ENCODE measurements at places on chromosomes 7 and 10.

DNA sequence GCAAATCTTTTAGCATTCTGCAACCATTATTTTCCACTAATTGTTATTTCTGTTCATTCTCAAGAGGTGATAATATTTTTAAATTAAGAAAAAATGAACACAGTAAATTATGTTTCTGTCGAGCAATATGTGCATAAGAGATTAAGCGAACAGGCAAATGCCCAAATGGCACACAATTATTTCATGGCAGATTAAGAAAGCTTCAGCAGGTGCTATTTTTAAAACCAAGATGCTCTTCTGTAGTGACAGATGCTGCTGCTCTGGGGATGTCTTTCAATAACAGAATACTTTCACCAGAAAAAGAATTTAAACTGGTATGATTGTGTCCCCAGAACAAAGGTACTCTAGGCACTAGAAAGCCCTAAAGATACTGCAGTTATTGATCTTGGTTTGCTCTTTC, 412.7 kb upstream of the SORCS1 start:
- no peak for DNase-seq

GRCh38 chr10:112308125-112308502, 24.9 kb downstream of the TECTB start:
- no peak for DNase-seq

GRCh38 chr10:79454259-79454658, 8.8 kb upstream of the ZCCHC24 start:
- DNase-seq, result no peak

GRCh38 chr7:80950550-80950967, 31.7 kb upstream of the SEMA3C start:
- DNase-seq, result no peak

DNA sequence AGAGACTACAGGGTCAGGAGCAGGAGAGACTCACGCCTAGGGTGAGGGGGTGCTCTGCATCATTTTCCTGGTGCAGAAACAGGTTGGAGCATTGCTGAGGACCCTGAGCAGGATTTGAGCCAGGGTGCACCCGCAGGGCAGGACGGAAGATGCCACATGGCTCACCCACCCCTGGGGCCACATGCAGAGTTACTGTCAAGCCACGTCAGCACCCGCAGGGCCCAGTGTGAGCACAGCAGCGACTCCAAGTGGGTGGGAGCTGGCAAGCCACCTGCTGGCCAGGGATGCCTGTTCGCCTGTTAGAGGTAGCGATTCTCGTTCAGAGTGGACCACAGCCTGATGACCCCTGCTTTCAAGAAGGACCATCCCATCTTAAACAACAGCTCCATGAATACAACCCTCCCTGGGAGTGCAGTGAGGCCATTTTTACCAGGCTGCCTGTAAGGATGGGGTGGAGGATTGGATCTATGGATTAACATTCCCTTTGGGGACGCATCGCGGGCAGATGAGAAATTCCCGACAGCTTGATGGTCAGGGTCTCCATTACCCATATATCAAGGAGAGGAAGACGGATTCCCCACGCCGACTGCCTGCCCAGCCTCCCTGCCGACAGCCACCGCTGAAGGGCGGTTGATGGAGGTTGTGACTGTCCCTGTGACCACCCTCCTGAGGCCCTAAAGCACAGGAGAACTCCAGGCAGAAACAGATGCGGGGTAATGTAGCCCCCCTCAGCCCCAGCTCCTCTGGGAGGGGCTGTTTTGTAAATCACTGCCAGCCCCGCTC, 101.1 kb upstream of the RET start:
- no peak for DNase-seq

DNA sequence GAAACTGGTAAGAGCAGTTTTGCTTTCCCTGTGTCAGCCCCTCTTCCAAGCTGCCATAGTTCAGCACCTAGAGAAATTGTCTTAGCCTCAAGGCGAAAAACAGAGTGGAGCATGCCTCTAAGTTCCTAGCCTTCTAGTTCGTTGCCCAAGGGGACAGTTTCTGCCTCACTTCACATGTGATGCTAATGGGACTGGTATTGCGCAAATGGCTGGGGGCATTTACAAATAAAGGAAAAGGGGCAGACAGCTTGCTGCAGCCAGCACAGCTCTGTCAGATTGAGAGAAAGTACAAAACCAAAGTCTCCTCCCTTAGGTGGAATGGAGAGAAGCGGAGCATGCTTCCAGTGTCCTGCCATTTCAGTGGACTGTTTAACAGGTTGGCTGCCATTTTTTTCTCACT, 567.7 kb downstream of the ETV1 start:
- DNase-seq, result no peak

DNA sequence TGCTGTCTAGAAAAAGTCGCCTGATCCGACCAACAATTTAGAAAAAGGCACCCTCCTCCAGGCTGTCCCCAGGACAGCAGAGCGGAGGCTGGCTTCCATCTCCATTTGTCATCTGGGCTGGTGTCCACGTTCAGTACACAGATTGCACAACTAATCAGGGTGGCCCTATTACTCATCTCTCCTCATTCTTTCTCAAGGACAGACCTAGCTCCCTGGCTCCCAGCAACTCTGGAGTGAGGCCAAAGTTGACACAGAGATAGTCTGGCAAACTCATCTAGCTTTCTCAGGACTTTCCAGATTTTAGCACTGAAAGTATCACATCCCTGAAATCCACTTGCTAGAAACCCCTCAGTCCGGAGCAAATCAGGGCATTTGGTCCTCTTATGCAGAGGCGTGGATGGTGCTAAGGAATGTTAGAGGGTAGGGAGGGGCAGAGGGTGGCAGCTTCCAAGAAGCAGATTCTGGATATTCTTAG, 75.1 kb downstream of the DNAH11 start:
- DNase-seq, result no peak

DNA sequence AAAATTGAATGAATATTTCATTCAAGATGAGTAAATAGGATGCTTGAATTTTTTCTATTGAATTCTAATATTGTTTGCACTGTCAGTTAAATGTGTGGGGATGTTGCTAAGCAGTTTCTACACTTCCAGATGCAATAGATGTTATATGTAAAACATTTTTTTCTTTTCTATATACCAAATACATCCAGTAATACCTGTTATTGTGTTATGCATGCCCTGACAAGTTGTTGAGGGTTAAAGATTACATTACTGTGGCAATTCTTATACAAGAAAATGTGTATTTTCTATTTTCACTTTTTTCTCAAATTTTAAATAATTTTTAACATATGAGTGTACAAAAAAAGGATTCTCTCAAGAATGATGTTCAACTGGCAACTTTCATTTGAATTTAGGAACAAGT, 713.9 kb downstream of the GATA3 start:
- DNase-seq, result no peak

DNA sequence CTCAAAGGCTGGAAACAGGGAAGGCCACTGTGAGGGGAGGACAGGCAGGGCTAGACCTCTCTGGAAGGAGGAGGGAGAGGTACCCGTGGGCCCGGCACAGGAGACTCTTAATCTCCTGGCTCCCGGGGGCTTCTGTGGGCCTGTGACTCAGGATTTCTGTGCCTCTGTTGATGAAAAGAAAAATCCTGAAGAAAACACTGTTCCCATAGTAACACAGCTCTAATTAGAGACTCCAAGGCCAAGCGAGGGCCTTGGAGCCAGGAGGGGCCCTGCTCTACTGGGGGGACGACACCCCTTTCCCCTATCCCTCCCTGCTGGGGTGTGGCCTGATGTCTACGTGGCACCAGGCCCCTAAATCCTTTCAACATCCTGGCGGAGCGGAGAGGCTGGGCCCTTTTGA, 174.1 kb upstream of the TNRC18 start:
- no peak for DNase-seq

- DNase-seq, result no peak
These were observed 34.8 kb downstream of the SEMA3E start for GRCh38 chr7:83614112-83614511.

DNA sequence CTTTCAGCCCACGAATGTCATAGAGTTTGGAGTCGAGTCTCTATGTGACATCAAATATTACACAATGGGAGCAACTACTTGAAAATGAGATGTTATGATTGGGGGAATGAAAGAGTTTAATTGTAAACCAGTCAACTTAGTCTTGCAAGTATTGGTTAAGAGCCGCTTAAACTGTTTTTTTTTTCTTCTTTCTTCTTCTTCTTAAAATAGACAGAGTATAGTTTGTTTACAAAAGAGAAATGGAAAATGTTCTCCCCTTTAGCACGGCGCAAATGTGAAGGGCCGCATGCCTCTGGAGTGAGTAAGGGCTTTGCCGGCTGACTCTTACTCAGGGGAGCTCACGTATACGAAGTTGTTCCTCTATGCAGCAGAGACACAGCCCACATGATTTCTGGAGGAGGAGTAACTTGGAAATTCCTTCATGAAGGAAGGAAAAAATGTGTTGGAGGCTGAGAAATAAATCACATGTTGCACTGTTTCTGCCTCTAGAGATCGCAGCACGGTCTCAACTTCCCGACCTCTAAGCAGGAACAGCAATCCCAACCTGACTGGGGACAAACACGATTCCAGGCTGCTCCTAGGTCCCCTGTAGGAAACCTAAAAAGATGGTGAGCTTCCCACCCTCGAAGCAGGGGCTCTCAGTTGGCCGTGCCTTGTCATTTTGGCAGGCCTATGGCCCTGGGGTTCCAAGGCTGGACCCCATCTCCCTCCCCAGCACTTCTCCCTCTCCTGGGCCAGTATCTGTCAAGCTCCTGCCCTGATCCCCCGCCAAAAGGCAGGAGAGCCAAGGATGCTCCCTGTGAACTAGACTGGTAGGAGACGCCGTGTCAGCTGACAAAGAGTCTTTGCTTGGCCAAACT, 44.8 kb downstream of the MYOF start:
- no peak for DNase-seq

- DNase-seq, result no peak
These were observed 97.1 kb downstream of the CSTF2T start for GRCh38 chr10:51602326-51602725.

- no peak for DNase-seq
These were observed 694 bp upstream of the FAS start for GRCh38 chr10:88989824-88990383.

DNA sequence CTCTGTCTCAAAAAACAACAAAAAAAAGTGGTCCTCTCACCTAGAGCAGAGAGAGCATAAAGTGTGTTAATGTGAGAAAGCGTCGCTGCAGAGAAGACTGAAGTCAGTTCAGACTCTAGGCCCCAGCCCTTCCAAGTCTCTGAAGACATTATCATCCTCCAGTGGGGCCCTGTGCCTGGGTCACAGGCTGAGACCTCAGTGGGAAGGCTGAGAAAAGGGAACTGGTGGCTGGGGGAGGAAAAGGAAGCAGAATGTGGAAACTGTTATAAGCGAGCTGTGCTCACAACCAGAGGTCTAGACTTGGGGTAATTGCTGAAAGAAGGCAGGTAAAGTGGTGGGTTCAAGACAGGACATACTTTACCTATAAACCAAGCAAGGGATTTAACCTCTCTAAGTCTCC, 4.9 kb upstream of the RRP12 start:
- no peak for DNase-seq

- no peak for DNase-seq
These were observed 30.0 kb upstream of the MYH16 start for GRCh38 chr7:99242682-99243081.

- DNase-seq, result no peak
These were observed 11.2 kb downstream of the PFKFB3 start for GRCh38 chr10:6213908-6214307.

DNA sequence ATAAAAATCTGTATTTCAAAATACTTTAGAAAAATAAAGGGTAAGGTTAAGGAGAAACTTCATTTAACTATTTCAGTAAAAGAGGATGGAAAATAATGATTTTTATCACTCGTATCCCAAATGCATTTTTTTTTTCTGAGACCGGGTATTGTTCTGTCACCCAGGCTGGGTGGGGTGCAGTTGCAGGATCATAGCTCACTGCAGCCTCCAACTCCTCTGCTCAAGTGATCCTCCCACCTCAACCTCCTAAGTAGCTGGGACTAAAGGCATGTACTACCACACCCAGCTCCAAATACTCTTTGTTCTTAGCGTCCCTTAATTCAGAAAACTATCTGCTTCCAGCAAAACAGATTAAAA, 11.8 kb downstream of the KMT2C start:
- no peak for DNase-seq

DNA sequence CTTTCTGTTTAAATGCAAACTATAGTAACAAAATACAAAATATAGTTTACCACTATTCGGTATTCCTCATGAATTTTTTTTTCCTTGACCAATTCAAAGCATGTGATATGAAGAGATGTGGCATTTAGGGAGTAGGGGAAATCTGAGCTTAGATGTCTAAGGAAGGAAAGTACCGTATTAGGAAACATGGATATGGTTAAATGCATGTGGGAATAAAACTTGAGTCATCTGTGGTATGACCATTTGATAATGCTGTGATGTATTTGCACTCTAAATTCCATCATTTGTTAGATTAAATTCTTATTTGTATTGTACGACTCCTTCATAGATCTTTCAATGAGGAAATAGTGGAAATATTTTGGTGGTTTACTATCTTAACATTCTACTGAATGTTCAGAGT, 19.7 kb downstream of the AHR start:
- DNase-seq, result no peak

- DNase-seq, result no peak
These were observed 234.2 kb downstream of the WDR11 start for GRCh38 chr10:121085367-121085766.

DNA sequence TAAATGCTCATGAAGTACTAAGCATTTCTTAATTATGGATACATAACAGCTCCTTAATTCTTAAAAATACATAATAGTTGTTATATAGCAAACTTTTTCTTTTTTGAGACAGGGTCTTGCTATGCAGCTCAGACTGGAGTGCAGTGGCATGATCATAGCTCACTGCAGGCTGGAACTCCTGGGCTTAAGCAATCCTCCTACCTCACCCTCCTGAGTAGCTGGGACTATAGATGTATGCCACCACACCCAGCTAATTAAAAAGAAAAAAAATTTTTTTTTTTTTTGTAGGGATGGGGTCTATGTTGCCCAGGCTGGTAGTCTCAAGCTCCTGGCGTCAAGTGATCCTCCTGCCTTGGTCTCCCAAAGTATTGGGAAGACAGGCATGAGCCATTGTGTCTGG, 30.9 kb downstream of the IRF5 start:
- DNase-seq, result no peak

GRCh38 chr7:44218418-44219201, 17.8 kb downstream of the YKT6 start:
- DNase-seq, result no peak

DNA sequence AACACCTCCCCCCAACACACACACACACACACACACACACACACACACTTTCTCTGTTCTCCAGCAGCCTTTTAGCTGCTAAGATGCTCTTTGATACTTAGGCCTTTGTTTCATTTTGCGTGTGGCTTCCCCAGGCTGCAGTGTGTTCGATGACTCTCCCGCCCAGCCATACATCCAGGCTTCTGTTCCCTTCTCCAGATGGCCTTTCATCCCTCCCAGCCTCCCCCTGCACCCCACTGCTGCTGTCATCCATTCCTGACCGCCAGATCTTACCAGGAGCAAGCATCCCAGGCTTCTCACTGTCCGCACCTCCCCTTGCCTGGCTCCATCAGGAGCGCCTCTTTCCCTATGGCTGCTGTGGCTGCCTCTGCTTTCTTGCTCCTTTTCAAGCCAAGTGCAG, 77.8 kb upstream of the PPIF start:
- no peak for DNase-seq

GRCh38 chr10:34489411-34489810, 325.7 kb downstream of the PARD3 start:
- DNase-seq, result no peak

- no peak for DNase-seq
These were observed 34.9 kb upstream of the TLL2 start for GRCh38 chr10:96548589-96548988.

All from activated naive CD8-positive, alpha-beta T cell treated with anti-CD3 and anti-CD28 coated beads, Interleukin-2, amount 50 U/mL, for 16 hours (primary cell).